ENCODE measurements at places on chromosomes 6 and 20.

- no peak for DNase-seq
These were observed 109.0 kb downstream of the SULF2 start for GRCh38 chr20:47676219-47676721.

DNA sequence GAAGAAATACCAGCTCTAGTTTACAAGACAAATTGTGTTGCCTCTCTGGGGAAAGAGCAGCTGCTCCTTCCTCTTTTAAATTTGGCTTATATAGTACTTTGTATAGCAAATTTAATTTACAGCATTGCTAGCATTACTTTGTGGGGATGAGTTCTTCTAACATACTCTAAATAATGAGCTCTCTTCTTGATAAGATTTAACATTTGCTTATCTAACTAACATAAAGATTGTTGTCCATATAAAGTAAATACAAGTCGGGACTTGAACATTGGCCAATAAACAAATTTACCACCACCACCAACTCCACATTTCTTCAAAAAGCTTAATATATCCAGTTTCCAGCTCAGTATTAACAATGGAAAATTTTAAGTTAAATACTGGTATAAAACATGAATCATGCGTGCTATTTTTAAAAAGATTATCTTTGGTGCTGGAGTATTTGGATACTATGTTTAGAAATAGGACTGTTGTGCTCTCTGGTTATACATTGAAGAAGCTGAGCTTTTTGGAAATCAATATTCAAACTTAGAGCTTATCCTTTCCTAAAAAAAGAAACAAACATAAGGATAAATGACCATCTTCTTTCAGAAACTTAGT lies 1146.9 kb upstream of the GJE1 start:
- DNase-seq, result no peak

DNA sequence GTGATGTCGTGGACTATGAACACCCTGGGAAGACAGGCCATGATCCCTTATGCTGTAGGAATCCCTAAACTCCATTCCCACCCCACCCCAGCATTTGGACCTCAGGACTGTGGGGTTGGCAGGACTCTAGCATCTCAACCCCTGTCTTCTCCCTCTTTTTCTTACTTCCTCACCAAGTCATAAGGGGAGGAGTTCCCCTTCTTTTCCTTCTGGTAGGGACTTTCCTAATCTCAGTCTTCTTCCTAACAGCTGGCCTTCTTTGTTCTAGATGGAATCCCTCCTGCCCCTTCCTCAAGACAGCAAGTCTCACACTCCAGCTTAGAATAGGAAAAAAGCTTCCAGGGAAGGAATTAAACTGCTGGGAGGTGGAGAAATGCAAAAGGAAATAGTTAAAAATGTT lies 2.3 kb upstream of the SIRPB2 start:
- DNase-seq, result no peak

DNA sequence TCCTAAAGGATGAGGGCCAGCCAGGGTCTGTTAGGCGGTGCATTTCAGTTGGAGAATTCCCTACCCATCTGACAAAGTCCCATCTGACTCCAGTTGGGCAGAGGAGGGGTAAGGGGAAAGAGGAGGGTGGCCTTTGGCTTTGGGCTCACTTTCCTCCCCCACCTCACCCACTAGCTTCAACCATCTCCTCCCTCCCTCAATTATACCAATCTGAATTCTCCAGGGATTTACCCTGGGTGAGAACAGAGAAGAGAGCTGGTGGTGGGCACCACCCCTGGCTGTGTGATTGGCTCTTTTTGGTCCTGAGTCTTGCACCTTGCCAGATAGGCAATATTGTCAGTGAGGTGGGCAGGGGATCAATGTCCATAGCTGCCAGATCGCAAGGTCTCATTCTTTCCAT lies 3.2 kb downstream of the HMGA1 start:
- no peak for DNase-seq

- DNase-seq, result no peak
These were observed 100.0 kb downstream of the RREB1 start for GRCh38 chr6:7207720-7208119.

DNA sequence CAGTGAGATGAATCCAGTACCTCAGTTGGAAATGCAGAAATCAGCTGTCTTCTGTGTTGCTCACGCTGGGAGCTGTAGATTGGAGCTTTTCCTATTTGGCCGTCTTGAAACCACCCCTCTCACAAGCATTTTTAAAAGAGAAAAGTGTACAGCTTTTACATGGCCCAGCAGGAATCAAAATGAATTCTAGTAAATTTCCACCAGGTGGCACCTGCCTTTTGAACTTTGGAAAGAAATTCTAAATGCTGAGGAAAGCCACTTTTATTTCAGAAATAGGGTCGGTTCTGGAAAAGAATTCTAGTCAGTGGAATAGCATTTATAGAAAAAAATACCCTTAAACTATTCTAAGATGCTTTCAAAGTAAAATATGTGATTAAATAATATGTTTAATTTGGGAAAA lies 647.8 kb downstream of the CD109 start:
- DNase-seq, result no peak

DNA sequence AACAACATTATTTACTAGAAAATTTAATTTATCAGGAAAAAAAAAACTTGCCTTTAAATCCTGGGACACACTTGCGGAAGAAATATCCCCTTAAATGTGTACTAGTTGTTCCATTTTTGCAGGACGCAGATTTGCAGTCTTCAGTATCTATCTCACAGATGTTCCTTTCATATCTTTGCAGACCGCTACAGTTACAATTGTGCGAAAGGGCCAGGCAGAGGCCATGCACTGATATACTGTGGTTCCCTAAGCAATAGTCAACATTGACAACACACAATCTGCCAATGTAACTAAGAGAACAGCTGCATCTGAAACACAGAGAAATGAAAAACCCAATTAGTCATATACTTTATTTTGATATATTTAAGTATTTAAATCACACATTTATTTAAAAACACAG lies 411.2 kb downstream of the EYS start:
- DNase-seq, result no peak

- no peak for DNase-seq
These were observed 544.6 kb downstream of the ADGRB3 start for GRCh38 chr6:69179681-69180080.

DNA sequence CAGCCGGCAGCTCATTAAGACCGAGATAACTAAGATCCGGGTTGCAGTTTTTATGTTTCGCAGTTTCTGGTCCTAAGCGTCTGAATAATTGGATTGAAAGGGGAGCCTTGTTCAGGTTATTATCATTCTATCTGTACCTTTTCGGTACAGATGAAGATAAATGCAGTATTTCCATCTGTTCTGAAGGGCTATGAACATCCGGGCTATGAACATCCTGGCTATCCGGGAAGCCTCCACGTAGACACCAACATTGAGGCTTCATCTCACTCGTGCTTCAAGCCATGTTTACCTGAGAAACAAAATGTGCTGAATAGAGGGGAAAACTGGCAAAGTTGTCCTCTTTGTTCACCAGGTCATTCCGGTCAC lies 399 bp upstream of the REPS1 start:
- DNase-seq, result no peak
